ENCODE measurements at places on chromosomes 3 and 15. TPM values are rescaled to one million over a fixed set of nuclear protein-coding genes. Genes with fewer than 3 reads are reported as not detected.

The ATOSA gene
- total RNA-seq: 37.1 TPM

GRCh38 chr3:175065497-175065896 is 206.4 kb downstream of the NAALADL2 start:
- no peak overlapping the region for H3K27ac ChIP-seq
- H3K27me3 ChIP-seq: no peaks in the 10 kb centered on the region
- peaks cover 10% of the 10 kb centered on the region for H3K4me1 ChIP-seq
- no peak overlapping the region for H3K4me3 ChIP-seq
- DNase-seq: no peak

- no peak for DNase-seq
- H3K4me1 ChIP-seq: peaks cover 40% of the 10 kb centered on the region
- H3K36me3 ChIP-seq: no peaks in the 10 kb centered on the region
Observed at GRCh38 chr15:36294359-36294758, 285.1 kb upstream of the CDIN1 start.

- H3K36me3 ChIP-seq: no peaks in the 10 kb centered on the region
- H3K4me3 ChIP-seq: no peak overlapping the region
- no peak for DNase-seq
- no peaks in the 10 kb centered on the region for H3K4me1 ChIP-seq
- no peak overlapping the region for H3K27ac ChIP-seq
Observed at GRCh38 chr15:94855409-94856266, 624.3 kb downstream of the MCTP2 start.

The TMEM87A gene
- 46.7 TPM for total RNA-seq

DNA sequence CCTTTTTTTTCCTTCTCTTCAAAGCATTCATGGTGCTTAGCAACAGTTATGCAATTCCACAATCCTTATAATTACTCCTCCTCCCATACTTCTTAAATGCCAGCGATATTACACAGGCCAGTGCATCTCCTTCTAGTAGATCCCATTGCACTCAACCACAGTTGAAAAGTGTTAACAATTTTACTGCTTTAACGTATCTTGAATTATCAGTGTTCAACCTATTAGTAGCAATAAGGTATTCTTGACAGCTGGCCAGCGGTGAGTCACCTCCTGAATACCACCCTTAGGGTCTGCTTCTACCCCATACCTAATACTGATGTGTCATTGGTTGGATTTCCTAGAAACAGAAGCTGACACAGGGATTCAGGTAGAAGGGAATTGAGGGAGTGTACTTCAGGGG is 24.0 kb upstream of the TEX9 start:
- H3K4me1 ChIP-seq: no peaks in the 10 kb centered on the region
- H3K36me3 ChIP-seq: no peaks in the 10 kb centered on the region
- no peak overlapping the region for H3K27ac ChIP-seq
- DNase-seq: no peak
- peaks cover 33% of the 10 kb centered on the region for H3K27me3 ChIP-seq
- H3K4me3 ChIP-seq: no peak overlapping the region

Data from osteocyte (in vitro differentiated cells).